Activated CD4-positive, CD25-positive, alpha-beta regulatory T cell treated with anti-CD3 and anti-CD28 coated beads, Interleukin-2, amount 50 U/mL, for 16 hours (primary cell): ENCODE measurements at places on chromosomes 13 and 19.

DNA sequence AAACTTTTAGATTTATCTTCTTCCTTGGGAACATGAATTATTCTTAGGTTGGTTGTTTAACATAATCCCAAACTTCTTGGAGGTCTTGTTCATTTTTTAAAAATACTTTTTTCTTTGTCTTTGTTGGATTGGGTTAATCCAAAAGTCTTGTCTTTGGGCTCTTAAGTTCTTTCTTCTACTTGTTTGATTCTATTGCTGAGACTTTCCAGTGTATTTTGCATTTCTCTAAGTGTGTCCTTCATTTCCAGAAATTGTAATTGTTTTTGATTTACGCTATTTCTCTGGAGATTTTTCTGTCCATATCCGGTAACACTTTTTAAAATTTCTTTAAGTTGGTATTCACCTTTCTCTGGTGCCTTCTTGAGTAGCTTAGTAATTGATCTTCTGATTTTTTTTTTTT is 9.8 kb upstream of the KLK15 start:
- no peak for DNase-seq

DNA sequence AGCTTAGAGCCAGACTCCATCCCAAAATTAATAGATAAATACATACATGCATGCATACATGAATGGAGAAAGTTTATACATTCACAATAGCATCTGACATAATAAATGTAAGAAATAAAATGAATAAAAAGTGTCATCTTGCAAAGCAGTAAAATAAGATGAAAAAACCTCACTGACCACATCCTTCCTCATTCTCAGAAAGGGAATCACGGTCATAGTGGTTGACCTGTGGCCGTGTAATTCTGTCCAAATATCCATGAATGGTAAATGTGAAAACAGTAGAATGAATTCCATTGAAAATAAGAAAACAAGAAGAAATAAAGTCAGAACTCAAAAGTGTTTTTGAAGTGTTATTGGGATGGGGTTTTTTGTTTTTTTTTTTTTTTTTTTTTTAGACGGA is 9.8 kb upstream of the CDC42EP5 start:
- no peak for DNase-seq

DNA sequence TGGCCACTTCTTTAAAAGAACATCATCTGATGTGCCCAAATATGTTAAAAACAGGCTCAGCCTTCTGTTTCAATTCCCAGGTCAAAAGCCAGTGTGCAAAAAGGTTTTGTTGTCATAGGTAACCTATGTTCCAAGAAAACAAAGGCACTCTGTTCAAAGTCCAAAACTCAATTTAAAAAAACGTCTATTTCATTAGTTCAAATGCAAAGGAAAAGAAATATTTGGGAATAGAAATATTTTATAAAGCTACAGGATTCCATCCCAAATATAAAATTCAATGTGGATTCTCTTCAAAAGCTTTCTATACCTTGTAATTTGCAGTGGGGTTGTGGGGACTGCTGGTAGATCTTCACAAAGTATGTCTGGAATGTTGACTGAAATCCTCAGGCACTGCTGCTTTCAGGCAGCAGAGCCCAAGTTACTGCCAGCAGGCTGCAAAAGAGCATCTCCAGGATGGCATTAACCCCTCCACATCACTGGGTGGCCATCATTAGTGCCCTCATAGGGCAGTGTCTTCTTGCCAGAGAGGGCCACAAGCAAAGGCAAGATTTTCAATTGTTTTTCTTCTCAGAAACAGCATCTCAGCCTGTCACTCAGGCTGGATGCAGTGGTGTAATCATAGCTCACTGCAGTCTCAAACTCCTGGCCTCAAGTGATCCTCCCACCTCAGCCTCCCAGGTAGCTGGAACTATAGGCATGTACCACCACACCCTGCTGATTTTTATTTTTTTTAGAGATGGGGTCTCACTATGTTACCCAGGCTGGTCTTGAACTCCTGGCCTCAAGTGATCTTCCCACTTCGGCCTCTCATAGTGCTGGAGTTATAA is 22.8 kb upstream of the STK24 start:
- no peak for DNase-seq

DNA sequence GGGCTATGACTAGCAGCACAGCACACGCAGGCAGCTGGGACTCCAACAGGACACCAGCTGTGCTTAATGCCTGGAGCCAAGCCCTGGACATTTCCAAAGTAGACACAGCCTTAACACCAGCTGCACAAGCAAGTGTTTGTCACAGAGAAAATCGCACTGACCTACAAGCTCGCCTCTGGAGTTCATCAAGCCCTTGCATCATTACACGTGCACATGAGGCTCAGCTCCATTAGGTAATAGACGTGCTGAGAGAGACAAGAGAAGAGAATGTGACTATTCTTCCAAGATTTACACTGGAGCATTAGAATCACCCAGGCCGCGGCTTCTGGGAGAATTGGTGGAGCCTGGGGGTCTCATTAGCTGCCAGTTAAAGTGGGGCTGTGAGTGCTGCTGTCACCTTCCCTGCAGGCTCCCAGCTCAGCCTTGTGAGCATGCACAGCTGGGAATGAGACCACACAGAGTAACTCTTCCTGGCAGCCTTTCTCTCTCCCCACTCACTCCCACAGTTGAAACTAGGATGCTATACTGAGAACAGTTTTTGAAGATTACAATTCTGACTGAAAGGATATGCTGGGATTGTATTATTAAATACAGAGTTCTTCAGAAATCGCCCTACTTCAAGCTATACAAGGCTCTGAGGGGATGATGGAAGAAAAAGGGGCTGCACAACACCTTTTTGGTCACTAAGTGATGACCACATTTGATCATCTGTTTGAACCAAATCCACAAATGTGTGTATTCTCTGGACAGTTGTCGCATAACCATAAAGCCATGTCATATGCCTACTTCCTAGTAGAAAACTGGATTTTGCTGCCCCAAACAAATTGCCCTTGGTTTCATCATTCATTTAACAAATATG is 10.5 kb downstream of the STOML3 start:
- DNase-seq = no peak

DNA sequence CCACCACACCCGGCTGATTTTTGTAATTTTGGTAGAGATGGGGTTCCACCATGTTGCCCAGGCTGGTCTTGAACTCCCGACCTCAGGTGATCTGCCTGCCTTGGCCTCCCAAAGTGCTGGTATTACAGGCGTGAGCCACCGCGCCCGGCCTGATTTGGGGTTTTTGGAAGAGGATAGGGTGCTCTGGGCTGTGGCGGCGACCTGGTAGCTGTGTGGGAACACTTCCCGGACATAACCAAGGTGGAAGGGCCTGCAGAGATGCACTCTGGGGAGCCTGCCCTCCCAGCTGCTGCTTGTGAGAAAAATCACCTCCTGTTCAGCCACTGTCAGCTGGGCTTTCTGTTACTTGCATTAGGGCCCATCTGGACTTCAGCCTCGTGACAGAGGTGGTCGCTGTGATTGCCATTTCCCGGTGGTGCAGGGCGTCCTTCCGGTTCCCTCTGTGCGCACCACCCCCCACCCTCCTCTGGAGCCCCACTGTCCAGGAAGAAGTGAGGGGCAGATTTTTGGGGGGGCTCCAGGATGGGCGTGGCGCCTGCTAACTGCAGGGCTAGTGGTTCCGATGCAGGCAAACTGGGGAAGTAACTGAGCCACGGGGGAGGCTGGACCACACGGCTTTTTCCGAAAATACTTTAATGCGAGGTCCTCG is 7.5 kb downstream of the IL4I1 start:
- DNase-seq = no peak

DNA sequence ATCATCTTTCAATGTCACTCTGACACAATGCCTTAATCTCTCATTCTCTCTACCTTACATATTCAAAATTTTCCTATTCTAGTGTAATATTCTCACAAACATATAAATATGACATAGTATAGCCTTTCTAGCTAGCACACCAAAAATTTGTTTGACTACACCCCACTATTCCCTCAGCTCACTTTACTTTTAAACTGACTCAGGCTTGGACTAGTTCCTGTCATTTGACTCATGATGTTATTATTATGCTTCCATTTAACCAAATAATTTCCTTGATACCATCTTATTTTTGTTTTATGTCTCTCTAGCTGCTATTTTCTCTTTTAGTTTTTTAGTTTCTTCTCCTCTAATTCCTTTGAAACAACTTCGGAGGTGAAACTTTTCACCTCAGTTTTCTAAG is 1745.6 kb upstream of the PCDH20 start:
- DNase-seq = no peak

- DNase-seq = no peak
These were observed 46.4 kb upstream of the FAM216B start for GRCh38 chr13:42735010-42735409.

GRCh38 chr13:50353651-50354415 is 338.6 kb downstream of the KCNRG start:
- DNase-seq = no peak

- no peak for DNase-seq
These were observed 800.7 kb upstream of the SLITRK5 start for GRCh38 chr13:86870444-86870843.
